Thoracic aorta endothelial cell (primary cell): ENCODE measurements at places on chromosomes 4 and X. TPM values are rescaled to one million over a fixed set of nuclear protein-coding genes. Genes with fewer than 3 reads are reported as not detected.

The AFM gene
- total RNA-seq: not detected in 2 replicates

The TBC1D14 gene
- 32.8 and 34.6 TPM in 2 replicates for total RNA-seq

The GPRIN3 gene
- 2.7 and 2.8 TPM in 2 replicates for total RNA-seq

The SOX3 gene
- total RNA-seq: not detected in 2 replicates

The TCEAL2 gene
- total RNA-seq: 0.14 TPM in 1 of 2 replicates, not detected in the other

The MAGIX gene
- total RNA-seq: 0.36 and 0.40 TPM in 2 replicates

The HTT-AS gene
- total RNA-seq: not detected in 2 replicates

The ARHGEF6 gene
- 4.4 and 5.6 TPM in 2 replicates for total RNA-seq

The TRIM2 gene
- total RNA-seq: 14.8 and 29.9 TPM in 2 replicates

The AWAT1 gene
- not detected in 2 replicates for total RNA-seq

The PPP4R3C gene
- total RNA-seq: not detected in 2 replicates

The TMEM271 gene
- not detected in 2 replicates for total RNA-seq

The PRKX gene
- 50.0 and 97.3 TPM in 2 replicates for total RNA-seq

The ARHGAP4 gene
- total RNA-seq: 10.5 and 35.1 TPM in 2 replicates

The NAP1L3 gene
- total RNA-seq: 0.93 and 1.2 TPM in 2 replicates

The MORF4L2 gene
- 941 and 964 TPM in 2 replicates for total RNA-seq

The CFAP47 gene
- total RNA-seq: 0.13 TPM in 1 of 2 replicates, not detected in the other

The ALAS2 gene
- not detected in 2 replicates for total RNA-seq

The BCOR gene
- total RNA-seq: 19.5 and 21.5 TPM in 2 replicates

The GPM6B gene
- 1.3 and 1.9 TPM in 2 replicates for total RNA-seq

The SLC7A11 gene
- 228 and 242 TPM in 2 replicates for total RNA-seq

The VCX3A gene
- not detected in 2 replicates for total RNA-seq

The COL4A5 gene
- total RNA-seq: 9.3 and 19.1 TPM in 2 replicates

The TRAM1L1 gene
- total RNA-seq: 0.40 and 0.57 TPM in 2 replicates

The MAGEC2 gene
- total RNA-seq: not detected in 2 replicates

The RTL3 gene
- total RNA-seq: 0.07 TPM in 1 of 2 replicates, not detected in the other

The CXXC4 gene
- under 0.01 and 0.36 TPM in 2 replicates for total RNA-seq

The TDO2 gene
- not detected in 2 replicates for total RNA-seq

The CYP2U1 gene
- total RNA-seq: 7.3 and 7.7 TPM in 2 replicates

The HSFX3 gene
- total RNA-seq: not detected in 2 replicates
